ENCODE measurements at places on chromosomes 13 and 19.

GRCh38 chr13:99418843-99419140, 82.5 kb upstream of the TM9SF2 start:
- no peak for DNase-seq

DNA sequence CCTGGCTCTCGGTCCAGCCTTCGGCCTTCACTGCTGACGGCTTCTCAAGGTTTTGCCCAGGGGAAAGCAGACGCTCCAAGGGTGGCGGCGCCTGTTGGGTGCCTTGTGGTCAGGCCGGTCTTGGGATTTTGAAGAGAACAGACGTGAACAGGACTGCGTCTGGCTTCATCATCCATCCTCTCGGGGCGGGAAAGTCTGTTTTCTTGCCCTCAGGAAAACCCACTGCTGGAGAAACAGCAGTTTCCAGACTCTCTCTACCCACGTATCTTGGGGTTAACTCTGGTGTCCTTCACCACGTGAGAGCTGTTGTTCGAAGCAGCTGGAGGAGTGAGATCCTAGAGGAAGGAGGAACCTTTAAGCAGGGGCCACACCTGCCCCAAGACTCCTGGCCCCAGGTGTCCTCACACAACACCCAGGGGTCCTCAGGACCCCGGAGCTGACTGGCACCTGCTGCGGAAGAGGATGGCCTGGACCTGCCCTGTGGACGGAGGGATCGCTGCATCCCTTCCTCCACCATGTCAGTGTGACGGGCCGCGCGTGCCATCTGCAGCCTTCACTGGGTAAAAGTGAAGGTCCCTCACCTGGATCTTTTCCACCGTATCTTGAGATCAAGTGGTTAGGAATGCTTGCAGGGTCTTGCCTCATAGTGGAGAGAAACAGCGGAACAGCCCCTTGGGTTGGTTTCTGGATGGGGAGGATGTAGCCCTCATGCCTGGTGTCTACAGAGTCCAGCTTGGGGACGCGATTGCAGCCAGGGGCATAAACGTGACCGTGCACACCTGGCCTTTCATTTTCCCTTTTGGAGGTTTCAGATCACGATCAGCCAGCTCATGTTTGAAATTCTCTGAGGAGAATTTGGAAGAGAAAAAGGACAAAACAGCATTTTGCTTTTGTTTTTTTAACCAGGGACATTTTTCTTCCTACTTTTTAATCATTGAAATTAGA, 69.5 kb upstream of the MCF2L start:
- peak; percentile 24 for DNase-seq

- DNase-seq = no peak
Measured at GRCh38 chr13:97133554-97133953, 88.6 kb upstream of the MBNL2 start.

DNA sequence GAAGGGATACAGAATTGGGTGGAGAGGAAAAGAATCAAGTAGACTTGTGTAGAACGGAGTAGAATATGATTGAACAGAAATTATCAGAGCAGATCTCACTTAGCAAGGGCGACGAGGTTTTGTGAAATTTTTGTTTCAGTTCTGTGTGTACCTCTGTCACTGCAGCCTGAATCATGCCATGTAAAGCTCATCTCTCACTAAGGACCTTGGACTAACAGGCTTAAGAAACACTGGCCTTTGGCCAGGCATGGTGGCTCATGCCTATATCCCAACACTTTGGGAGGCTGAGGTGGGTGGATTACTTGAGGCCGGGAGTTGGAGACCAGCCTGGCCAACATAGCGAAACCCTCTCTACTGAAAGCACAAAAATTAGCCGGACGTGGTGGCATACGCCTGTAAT, 62.6 kb downstream of the MYH14 start:
- no peak for DNase-seq

All from NB4 (cell line).